ENCODE measurements at places on chromosomes 16 and 17.

DNA sequence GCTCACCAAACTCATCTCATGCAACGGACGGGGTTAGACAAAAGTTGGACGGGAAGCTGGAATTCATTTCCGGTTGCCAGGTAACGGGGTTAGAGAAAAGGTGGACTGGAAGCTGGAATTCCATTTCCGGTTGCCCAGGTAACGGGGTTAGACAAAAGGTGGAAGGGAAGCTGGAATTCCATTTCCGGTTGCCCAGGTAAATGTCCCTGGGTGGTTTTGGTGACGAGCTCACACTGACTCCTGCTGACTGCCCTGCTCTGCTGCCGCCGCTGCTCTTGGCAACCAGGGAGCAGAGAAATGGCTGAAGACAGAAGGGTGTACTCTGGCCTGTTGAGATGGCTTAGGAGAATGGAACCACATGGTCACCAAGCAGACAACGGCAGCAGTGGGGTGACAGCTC, 170.3 kb upstream of the RPH3AL start:
- DNase-seq, result no peak

DNA sequence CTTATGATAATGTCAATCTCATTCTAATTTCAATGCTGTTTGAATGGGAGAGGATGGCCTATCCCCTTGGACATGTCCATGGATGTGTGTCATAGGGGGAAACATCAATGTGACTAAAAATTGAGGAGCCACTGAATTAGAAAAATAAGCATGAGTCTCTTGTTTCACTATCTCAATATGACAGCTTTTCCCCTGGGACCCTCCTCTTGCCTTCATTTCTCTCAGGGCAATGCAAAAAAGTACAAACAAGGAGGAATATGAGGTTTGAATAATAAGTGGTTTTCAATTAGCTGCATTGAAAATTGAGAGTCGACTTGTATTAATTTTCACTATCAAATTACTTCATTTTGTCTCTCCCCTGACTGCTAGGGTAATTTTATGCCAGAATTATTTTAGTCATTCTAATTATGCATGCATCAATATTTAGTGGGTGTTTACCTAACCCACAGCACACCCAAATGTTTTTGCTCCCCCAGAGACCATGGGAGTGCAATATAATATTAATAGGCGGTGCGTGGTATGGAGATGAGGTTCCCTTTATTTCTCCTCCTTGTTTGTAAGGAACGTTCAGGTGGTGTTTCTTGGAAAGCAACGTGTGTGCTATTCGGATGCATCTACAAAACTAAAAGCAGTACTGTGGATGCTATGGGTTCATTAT, 6.8 kb upstream of the SDR42E1 start:
- no peak for DNase-seq

GRCh38 chr17:79092567-79092966, 17.9 kb downstream of the ENGASE start:
- no peak for DNase-seq

DNA sequence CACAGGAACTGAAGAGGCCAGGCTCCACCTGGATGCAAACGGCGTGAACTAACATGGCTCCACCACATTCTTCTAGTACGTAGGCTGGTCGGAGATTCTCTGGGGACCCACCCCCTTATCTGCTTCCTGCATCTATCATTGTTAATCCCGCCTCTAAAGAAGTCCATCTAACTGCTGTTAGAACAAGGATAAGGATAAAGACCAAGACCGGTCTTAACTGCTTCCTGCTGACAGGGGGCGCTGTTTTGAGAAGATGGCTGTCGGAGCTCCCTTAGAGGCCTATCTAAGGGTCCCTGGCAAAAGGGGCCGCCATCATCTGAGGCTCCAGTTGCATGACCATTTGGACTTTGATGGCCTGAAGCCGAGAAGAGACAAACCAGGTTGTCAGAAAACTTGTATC, 25.8 kb upstream of the TNFSF12 start:
- DNase-seq, result no peak

DNA sequence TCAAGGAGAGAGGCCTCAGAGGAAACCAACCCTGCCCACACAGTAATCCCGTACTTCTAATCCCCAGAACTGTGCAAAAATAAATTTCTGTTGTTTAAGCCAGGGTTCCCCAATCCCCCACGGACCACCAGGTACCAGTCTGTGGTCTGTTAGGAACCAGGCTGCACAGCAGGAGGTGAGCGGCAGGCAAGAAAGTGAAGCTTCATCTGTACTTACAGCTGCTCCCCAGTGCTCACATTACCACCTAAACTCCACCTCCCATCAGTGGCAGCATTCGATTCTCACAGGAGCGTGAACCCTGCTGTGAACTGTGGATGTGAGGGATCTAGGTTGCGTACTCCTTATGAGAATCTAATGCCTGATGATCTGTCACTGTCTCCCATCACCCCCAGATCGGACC, 101.1 kb upstream of the CDC42EP4 start:
- DNase-seq, result no peak

- no peak for DNase-seq
Observed at GRCh38 chr16:87838643-87839541, 30.4 kb downstream of the SLC7A5 start.

- no peak for DNase-seq
Observed at GRCh38 chr16:8899709-8900317, 17.7 kb downstream of the LITAFD start.

DNA sequence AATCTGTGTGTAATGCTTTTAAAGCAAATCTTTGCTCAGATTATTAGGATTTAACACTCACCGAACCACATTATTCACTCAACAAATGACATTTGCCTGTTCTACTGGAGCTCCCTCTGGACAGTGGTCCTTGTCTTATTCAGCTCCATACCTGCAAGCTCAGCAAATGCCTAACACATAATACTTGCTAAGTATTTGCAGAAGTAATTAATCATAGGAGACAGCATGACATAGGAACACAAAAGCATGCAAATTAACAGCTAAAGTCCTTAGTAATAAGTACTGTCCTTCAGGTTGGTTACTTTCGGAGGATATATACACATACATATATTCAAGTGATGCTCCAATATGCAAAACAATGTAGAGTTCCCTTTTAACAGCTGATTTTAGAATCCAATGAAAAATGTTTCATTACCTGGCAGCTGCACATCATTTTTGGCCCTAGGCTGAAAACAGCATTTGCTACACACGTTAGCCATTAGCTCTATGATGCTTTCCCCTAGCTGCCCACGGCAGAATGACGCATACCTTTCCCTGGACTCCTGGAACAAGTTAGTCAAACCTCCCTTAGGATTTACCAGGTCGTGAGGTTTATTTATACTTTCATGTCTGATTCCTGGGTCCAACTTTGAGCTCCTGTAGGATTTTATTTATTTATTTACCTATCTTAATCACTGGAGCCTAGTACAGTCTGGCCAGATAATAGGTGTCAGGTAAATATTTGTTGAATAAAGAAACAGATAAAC, 8.6 kb downstream of the BRD7 start:
- no peak for DNase-seq

DNA sequence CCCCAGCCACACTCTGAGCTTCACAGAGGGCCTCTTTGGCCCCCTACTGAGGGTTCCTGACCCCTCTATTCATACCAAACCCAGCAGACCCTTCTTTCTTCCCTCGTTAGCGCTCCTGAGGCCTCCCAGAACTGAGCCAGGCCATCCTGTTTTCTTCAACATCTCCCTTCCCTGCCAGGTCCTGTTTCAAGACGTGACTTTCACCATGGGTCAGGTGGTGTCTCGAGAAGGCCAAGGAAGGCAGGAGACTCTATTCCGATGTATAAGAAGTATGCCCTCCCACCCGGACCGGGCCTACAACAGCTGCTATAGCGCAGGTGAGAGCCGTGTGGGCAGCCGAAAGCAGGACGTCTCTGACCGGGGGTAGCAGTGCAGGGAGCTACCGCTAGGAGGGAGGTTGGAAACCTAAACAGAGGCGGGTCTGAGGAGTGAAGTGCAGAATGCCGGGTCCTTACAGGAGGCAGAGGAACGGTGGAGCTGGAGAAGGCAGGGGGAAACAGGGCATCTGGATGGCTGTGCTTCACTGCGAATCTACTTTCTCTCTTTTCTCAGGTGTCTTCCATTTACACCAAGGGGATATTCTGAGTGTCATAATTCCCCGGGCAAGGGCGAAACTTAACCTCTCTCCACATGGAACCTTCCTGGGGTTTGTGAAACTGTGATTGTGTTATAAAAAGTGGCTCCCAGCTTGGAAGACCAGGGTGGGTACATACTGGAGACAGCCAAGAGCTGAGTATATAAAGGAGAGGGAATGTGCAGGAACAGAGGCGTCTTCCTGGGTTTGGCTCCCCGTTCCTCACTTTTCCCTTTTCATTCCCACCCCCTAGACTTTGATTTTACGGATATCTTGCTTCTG, 1.3 kb upstream of the SENP3 start:
- no peak for DNase-seq

GRCh38 chr16:56265746-56266145, 74.5 kb downstream of the GNAO1 start:
- no peak for DNase-seq

DNA sequence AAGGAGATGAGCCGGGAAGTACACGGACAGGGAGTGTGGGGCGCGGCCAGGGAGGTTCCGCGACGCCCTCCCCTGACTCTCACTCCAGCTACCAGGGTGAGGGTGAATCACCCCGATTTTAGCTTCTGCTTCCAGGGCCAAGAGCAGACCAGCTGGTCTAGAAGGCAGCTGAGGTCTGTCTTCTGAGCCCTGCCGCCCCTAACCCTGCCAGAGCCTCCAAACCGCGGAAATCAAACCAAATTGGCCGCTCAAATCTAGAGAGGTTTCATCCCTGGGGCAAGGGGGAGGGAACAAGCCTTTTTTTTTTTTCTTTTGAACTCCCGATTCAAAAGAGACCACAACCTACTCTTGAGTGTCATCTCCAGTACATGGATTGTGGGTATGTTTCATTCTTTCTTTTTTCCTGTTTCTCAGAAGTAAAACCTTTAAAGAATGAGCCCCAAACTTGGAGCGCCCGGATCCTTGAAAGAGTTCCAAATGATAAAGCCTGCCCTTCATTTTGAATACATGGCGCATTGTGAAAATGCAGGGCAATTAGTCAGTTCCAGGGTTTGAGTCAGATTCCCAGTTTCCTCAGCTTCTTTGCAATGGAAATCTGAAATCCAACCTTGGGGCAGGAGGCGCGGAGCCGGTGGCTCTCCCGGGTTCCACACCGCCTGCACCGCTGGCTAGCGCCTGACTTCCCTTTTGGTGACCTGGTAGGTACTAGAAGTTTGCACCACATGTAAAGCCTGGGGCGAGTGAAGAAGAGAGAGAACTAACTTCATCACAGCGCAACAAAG, 16.5 kb upstream of the ZFHX3 start:
- DNase-seq, result no peak

DNA sequence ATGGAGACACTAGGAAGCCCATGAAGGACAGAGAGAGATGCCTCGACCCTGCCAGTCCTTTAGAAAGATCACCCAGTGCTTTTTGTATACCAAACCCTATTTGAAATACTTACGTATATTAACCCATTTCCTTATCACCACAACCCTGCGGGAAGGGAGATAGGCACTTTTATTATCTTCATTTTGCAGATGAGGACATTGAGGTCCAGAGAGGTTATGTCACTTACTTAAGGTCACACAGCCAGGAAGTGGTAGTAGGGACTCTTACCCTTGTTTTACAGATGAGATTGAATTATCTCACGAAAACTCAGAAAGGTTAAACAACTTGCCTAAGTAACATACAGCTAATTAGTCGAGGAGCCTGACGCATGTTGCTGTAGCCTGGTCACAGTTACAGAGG, 38.2 kb downstream of the IL4R start:
- no peak for DNase-seq

GRCh38 chr16:25184771-25185170, 32.0 kb upstream of the AQP8 start:
- no peak for DNase-seq

DNA sequence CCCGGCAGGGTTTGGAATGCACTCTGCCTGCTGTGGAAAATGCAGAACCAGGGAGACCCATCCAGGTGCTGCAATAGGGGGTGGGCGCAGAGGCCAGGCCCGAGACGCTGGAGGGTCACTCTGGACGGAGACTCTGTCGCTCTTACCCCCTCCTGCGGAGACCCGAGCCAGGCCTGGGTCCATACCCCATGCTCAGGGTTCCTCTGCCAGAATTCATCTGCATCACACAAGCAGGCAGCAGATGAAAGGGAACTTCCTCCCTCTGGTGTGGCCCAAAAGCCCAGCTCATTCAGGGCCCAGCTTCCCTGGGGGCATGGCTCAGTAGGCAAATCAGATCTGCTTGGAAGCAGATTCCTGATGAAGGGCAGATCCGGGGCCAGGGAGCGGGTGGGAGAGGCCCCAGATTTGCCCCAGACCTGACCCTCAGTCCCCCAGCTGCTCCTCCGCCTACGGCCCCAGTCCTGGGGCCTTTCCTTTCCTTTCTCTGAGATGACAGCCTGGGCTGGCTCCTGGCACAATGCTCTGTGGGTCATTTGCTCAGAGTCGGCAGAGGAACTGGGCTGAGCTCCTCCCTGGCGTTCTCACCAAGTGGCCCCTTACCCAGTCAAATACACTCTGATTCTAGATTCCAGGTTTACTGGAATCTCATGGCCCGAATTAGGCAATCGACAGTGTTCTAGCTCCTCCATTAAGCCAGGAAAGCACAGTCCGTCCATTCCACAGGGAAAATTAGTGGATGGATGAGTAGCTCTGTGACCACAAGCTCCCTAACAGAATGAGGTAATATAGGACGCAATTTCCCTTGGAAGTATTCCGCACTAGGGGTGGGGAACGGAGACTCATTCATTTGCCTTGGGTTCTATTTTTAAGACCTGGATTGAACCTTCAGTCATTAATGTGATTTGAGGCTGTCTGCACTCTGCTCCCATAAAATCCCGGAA, 19.1 kb upstream of the RASD1 start:
- DNase-seq, result no peak

DNA sequence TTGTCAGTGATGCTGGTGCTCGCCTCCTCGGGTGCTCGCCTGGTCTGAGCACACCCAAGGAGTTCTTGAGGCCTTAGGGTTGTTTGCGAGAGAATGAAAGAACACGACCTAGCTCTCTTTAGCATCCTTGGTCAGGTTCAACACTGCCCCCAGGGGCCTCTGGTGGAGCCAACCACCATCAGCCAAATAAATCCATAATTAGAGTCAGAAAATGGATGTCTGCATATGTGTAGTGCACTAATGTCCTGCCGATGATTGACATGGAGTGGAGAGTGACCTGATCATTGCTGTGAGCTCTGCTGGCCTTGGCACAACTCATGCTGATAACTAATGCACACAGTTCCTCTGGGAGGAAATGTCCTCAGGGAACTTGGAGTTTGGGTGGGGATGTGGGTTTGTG, 8.2 kb upstream of the STH start:
- DNase-seq, result no peak

GRCh38 chr17:64947152-64947551, 27.9 kb upstream of the LRRC37A3 start:
- no peak for DNase-seq

- DNase-seq, result no peak
Observed at GRCh38 chr16:84552135-84552534, 47.7 kb upstream of the MEAK7 start.
